ENCODE measurements at places on chromosomes 7 and 10.

DNA sequence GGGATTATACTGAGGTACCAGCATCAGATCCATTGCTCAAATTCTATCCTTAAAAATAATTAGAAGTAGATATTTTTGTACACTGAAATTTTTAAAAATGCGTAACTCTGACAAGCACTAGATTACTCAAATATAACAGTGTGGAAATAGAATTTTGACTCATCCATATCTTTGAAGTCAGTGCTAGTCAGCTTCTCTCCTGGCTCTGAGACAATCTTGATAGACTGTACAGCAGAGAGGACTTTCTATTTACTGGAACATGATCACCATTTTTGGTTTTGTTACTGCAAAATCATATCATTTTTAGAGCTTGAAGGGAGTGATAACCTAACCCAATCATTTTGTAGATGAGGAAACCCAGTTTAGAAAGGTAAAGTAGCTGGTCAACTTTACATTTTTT, 195.0 kb downstream of the MTERF1 start:
- no peak overlapping the region for H3K27ac ChIP-seq
- no peak overlapping the region for H3K4me3 ChIP-seq
- no peaks in the 10 kb centered on the region for H3K27me3 ChIP-seq

DNA sequence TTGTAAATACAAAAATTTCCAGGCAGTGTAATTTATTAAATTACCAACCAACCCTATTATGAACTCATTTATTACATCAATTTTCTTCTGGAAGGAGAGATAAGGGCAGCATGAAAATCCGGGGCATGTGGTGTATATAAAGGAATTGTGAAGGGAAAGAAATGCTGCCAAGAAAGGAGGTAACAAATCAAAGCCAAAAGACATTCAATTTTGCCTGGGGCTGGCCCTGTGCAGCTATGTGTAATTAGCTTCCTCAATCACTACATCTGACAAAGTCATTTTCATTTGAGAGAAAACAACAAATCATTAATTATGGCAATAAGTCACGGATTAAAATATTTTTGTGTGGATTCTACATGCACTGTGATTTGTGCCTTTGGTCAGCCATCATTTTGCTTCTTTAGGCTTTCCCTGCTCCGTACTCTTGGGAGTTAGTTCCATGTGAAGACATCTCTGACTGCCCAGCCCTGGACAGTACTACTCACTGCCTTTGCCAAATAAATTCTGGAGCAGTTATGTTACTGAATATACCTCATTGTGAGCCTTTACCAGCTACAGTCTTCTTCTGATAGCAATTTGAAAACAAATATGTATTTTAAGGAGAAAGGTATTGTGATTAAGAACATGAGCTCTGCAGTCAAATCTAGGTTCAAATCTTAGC, 191.7 kb downstream of the RELN start:
- H3K36me3 ChIP-seq, result no peaks in the 10 kb centered on the region
- H3K4me1 ChIP-seq, result no peaks in the 10 kb centered on the region
- H3K27ac ChIP-seq, result no peak overlapping the region
- H3K4me3 ChIP-seq, result no peak overlapping the region

DNA sequence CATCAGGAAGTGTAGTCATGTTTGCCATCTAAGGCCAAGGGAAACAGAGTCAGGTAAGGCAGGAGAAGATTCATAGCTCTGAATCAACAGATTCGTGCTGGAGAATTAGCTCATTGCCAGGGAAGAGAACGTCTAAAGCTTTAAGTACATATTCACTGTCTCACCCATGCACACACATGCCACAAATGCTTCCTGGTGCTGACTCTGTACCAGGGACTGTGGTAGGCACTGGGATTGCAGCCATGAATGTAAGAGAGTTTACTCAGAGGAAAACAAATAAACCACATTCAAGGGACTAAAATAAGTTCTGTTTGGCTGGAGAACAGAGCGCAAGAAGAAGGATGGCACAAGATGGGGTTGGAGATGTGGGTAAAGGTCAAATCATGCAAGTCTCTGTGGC, 89.8 kb upstream of the HPS1 start:
- H3K27ac ChIP-seq, result no peak overlapping the region
- H3K27me3 ChIP-seq, result no peaks in the 10 kb centered on the region
- no peaks in the 10 kb centered on the region for H3K4me1 ChIP-seq

GRCh38 chr10:92091965-92092364, 168.4 kb downstream of the BTAF1 start:
- H3K36me3 ChIP-seq, result no peaks in the 10 kb centered on the region
- no peak overlapping the region for H3K27ac ChIP-seq
